Articular chondrocyte of knee joint (primary cell): ENCODE measurements at places on chromosomes 11 and 22. TPM values are rescaled to one million over a fixed set of nuclear protein-coding genes. Genes with fewer than 3 reads are reported as not detected.

SLC22A25 gene
- not detected in 2 replicates for total RNA-seq

UQCR10 gene
- total RNA-seq: 36.1 and 39.9 TPM in 2 replicates

USH1C gene
- total RNA-seq: not detected in 2 replicates

CELF1 gene
- total RNA-seq: 78.7 and 98.0 TPM in 2 replicates

LTBP3 gene
- 43.5 and 53.8 TPM in 2 replicates for total RNA-seq

CEND1 gene
- 0.26 and 0.32 TPM in 2 replicates for total RNA-seq

TMEM9B gene
- 59.8 and 67.1 TPM in 2 replicates for total RNA-seq

FAM118B gene
- 25.2 and 28.8 TPM in 2 replicates for total RNA-seq

VSIG10L2 gene
- 0.39 and 0.65 TPM in 2 replicates for total RNA-seq

THYN1 gene
- 46.1 and 46.6 TPM in 2 replicates for total RNA-seq

OSM gene
- not detected in 2 replicates for total RNA-seq

TLCD5 gene
- 12.2 and 13.9 TPM in 2 replicates for total RNA-seq

TMPRSS5 gene
- total RNA-seq: 0.13 and 0.22 TPM in 2 replicates

RANBP1 gene
- total RNA-seq: 117 and 128 TPM in 2 replicates

CBX7 gene
- 10.7 and 11.9 TPM in 2 replicates for total RNA-seq

C1QTNF5 gene
- 38.9 and 53.2 TPM in 2 replicates for total RNA-seq

DNAJB7 gene
- total RNA-seq: 0.11 TPM in 1 of 2 replicates, not detected in the other

MRGPRX3 gene
- total RNA-seq: 0.22 TPM in 1 of 2 replicates, not detected in the other

PAK1 gene
- total RNA-seq: 29.3 and 35.1 TPM in 2 replicates

BIRC3 gene
- total RNA-seq: 3.3 and 8.3 TPM in 2 replicates

BATF2 gene
- total RNA-seq: 0.39 and 1.4 TPM in 2 replicates

CLDN5 gene
- total RNA-seq: 0.13 and 0.76 TPM in 2 replicates

AGBL2 gene
- 0.78 and 0.97 TPM in 2 replicates for total RNA-seq

MN1 gene
- total RNA-seq: 13.9 and 14.7 TPM in 2 replicates

PVALB gene
- not detected in 2 replicates for total RNA-seq

UBQLNL gene
- total RNA-seq: 0.39 and 0.65 TPM in 2 replicates

CENATAC gene
- 34.0 and 46.0 TPM in 2 replicates for total RNA-seq

MPZL3 gene
- total RNA-seq: 3.0 and 6.9 TPM in 2 replicates

C22orf42 gene
- not detected in 2 replicates for total RNA-seq

SLC2A11 gene
- total RNA-seq: 12.3 and 15.3 TPM in 2 replicates

CHADL gene
- total RNA-seq: 0.78 and 1.5 TPM in 2 replicates

MYOD1 gene
- not detected in 2 replicates for total RNA-seq

HBG1 gene
- total RNA-seq: not detected in 2 replicates

NXPE2 gene
- 0.39 and 0.76 TPM in 2 replicates for total RNA-seq

TMEM86A gene
- total RNA-seq: 1.4 and 1.6 TPM in 2 replicates

GLYAT gene
- not detected in 2 replicates for total RNA-seq

ACR gene
- not detected in 2 replicates for total RNA-seq

ARHGAP8 gene
- total RNA-seq: 0.43 and 2.0 TPM in 2 replicates

CSTPP1 gene
- 28.7 and 33.7 TPM in 2 replicates for total RNA-seq

SCT gene
- not detected in 2 replicates for total RNA-seq

MMP7 gene
- not detected in 2 replicates for total RNA-seq
